ENCODE measurements at places on chromosomes 4 and X.

- DNase-seq = no peak
These were observed 79.9 kb downstream of the AMOT start for GRCh38 chrX:112760697-112761096.

DNA sequence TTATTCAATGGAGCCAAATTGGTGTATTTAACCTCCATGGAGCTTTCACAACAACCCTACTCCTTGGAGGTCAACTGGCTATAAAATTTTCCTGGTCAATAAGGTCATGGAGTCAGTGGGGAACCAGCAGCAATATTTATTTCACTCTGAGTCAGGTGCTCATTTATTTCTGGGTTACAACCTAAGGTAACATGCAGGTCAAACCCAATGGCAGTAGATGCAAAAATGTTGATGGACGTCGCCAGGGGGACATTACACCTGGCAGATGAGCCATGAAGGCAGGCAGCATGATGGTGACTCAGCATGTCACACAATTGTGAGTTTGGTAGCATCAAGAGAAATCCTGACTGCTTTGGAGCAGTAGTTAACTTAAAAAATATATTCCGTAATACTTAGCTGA, 514.1 kb downstream of the IL15 start:
- no peak for DNase-seq

DNA sequence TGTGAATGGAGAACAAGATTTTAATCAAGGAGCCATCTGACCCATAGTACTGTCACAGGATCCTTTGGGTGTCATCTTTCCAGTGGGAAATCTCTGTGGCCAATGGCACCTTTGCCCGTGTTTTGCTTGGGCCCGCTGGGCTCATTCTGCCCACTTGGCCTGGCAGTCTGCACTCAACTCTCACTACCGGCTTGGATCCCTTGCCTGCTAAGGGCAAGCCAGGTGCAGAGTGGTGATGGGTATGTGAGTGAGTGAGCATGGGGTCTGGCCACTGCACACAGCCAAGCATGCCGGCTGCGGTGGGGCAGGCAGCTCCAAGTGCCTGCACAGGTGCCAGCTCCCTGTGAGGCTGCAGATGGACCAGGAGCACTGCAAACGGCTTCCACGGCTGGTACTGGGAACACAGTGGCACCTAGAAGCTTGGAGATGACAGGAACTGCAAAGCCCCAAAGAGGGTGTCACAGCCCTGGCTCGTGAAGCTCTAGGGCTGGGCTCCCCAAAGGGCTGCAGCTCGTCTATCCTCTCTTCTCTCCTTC, 454.5 kb downstream of the TMA16 start:
- DNase-seq = no peak

DNA sequence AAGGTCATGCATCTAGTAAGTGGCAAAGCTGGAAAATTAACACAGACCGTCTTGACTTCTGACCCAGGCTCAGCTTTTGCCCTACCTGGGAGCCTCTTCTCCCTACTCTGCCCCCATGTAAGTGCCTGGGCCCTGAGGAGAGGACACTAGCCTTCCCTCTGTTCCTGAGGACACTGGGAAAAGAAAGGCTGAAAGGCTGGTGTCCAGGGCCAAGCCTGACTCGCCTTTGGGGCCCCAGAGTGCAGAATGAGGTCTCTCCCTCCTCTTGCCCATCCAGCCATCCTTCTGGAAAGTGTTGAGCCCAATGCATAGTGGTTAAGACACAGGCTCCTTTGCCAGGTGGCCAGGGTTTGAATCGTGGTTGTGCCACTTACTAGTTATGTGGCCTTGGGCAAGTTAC, 91.5 kb downstream of the PJA1 start:
- DNase-seq = no peak

- no peak for DNase-seq
These were observed 39.8 kb downstream of the GRIA3 start for GRCh38 chrX:123223859-123224258.

DNA sequence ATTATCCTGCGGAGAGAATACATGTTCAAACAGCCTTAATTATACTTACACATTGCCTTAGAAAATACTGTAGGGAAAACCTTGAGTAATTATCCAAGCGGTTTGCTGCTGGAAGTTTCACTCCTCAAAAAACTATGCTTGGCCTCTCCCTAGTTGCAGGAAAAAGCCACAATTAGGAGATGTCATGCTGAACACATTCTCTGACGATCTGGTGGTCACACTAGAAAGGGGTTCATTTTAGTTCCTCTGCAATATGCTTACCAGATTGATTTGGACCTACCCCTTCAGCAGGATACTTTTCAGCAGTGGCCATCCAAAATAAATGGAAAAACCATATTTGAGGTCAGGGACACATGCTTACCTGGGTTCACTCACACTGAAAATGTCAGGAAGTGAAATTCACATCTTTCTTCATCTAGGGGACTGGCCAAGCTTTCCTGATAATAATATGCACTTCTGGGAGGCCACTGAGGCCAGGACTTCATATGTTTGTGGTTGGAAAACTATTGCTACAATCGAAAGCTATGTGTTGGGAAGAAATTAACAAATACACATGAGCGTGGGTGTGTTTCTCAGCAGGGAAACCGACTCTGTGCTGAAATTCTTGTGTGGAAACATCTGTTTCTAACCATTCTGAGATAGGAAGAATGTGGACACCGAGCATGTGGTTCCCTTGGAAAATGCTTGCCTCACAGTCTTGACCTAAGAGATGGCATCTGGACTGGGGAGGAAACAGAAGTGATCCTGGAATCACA, 68.8 kb downstream of the ATXN3L start:
- DNase-seq = no peak

DNA sequence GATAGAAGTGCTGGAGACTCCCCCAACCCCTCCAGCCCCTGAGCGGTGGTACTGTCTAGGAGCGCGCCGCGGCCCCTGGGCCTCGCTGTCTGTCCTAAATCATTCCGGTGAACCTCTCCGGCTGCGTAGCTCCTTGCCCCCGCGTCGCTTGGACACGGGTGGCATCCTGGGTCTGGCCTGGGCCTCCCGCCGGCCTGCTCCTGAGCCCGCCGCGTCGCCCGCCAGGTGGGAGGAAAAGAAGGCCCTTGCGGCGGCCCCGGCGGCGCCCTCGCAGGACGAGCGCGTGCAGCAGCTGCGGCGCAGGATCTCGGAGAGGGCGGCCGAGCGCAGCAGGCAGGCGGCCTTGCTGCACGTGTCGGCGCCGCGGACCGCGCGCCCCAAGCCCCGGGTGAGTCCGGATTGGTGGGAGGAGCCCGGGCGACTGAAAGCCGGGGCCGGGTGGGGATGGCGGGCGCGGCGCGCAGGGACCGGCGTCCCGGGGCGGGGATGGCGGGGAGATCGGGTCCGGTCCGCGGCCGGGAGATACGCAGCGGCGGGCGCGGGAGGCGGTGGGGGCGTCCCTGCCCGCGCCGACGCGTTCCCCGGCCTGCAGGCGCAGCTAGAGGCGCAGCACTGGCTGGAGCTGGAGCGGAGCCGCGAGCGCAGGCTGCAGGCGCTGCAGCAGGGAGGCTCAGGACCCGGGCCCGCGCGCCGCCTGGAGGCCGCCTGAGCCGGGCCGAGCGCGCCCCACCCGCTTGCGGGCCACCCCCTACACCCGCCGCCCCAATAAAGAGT, 6.5 kb upstream of the RNF4 start:
- peak; percentile 69 for DNase-seq

- DNase-seq = no peak
These were observed 33.1 kb downstream of the PDLIM5 start for GRCh38 chr4:94484818-94485217.

- DNase-seq = no peak
These were observed 1138.1 kb downstream of the ARAP2 start for GRCh38 chr4:35106091-35106734.

DNA sequence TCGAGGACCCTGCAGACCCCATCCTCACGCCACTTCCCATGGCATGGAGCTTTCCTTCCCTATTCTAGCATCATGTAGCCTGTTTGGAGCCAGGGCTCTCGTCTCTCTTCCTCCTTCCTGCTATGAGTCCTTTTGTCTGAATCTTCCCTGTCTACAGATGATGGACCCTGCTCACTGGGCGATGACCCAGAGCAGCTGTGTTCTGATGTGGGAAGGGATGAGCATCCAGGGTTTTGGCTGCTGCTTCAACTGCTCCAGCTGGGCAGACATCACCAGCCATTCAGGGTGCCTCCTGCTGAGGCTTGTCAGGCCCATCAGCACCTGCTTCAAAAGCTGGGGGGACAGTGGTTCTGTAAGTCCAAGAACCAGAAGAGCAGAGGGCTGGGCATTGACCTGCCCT, 3.2 kb upstream of the CCKAR start:
- no peak for DNase-seq

DNA sequence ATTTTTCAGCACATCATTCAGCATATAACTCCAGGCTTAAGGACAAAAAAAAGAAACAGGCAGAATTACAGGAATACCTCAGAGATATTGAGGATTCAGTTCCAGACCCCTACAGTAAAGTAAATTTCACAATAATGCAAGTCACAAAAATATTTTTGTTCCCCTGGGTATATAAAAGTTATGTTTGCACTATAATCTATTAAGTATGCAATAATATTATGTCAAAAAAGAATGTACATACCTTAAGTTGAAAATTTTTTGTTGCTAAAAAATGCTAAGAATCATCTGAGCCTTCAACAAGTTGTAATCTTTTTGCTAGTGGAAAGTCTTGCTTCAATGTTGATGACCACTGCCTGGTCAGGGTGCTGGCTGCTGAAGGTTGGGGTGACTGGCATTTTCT, 2532.5 kb downstream of the ARAP2 start:
- DNase-seq = no peak

- no peak for DNase-seq
These were observed 71.5 kb upstream of the HPRT1 start for GRCh38 chrX:134388161-134389109.

DNA sequence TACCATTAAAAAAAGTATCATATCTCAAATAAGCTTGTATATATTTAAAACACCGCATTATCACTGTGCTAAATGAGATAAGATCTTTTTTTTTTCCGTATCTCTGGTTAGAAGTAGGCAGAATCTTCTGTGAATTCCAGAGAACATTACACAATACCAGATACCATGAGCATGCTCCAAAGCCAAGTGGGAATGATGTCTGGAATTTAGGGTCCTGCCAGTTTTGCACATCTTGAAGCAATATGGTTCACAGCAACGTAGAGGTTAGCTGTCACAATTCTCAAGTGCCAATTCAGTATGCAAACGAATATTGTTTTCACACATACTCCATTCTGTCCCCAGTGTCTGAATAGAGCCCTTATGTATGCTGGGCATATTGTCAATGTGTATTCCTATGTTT, 127.5 kb upstream of the NEIL3 start:
- DNase-seq = no peak

GRCh38 chr4:139503622-139504166, 49.8 kb downstream of the RAB33B start:
- DNase-seq = no peak

DNA sequence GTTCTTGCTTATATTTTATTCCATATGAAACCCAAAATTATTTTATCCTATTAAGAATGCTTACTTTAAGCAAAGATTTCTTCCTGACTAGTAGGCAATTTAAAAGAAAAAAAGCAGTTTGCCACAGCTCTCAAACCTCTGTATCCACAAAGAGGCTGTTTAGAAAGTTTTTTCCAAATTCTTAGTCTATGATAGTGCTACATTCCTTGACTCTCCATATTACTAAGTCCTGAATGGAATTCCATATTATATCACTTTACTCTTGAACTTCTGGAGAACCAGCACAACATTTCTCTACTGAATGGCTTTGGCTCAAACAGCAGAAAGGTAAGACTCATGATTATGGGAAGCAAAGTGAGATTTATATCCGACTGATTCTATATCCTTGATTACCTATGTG, 8.3 kb downstream of the SLC10A6 start:
- no peak for DNase-seq
